CD4-positive, alpha-beta T cell treated with Interleukin-21 for 1 hour (primary cell): ENCODE measurements at places on chromosomes 3 and 15.
A peak's percentile ranks its signal among the peaks of the same experiment; 100 is the strongest.

- DNase-seq: peak; percentile 31
Observed at GRCh38 chr15:40695469-40695890, 506 bp downstream of the RAD51 start.

DNA sequence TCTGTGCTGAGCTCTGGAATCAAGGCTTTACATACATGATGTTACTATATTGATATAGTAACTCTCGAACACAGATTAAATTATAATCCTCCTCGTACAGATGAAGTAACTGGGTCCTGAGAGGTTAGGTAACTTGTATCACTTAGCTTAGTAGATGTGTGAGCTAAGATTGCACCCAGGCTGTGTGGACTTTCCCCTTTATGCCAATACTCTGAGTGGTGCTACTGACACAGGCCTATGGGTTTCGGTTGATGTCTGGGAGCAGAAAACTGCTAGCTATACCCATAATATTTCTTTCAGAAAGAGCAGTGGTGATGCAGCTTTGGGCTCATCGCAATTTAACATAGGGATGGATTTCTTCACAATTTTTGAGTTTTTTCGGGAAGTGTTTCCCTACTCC lies 259.7 kb downstream of the RBMS3 start:
- no peak for DNase-seq

DNA sequence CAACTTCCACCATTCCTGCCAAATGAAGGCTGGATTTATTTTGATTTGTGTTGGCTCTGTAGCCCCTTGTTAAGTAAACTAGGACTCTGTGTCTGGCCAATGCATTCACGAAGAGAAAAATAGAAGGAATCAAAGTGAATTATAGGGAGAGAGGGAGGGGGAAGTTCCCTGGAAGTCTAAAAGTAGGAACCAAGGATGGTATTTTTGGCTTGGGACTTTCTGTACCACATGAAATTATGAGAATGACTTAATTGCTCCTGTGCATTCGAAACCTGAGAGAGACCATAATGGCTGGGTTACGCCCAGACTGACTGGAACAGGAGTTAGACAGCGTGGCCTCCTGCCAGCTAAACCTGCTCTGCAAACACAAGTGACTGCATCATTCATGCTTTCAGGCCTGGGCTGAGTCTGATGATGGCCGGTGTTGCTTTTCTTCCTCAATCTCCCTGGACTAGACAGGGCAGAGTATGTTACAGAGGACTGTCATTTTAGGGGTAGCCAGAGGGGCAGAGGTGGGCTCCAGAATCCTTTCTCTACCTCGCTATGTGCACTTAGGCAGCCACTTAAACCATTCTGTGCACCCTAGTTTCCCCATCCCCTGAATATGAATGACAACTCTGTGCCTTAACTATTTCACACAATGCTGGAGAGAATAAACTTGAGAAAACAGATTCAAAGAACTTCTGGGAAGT lies 58.9 kb downstream of the MYO1E start:
- DNase-seq: no peak

DNA sequence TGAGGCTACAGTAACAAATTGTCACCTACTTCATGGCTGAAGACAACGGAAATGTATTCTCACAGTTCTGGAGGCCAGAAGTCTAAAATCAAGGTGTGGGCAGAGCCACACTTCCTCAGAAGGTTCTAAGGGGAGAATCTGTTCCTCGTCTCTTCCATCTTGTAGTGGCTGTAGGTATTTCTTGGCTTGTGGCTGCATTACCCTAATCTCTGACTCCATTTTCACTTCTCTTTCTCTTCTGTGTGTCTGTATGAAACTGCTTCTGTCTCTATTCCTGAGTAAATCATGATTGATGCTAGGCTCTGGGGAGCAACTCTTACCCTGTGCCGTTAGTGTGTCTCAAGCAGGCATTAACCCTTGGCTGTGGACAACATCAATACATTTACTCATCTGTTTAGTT lies 164.7 kb downstream of the SQOR start:
- DNase-seq: no peak

GRCh38 chr15:75182187-75183131 lies 19.2 kb upstream of the C15orf39 start:
- no peak for DNase-seq

- no peak for DNase-seq
Observed at GRCh38 chr15:62112616-62113593, 46.1 kb downstream of the C2CD4A start.

- DNase-seq: no peak
Observed at GRCh38 chr3:176590722-176591121, 606.6 kb downstream of the TBL1XR1 start.

DNA sequence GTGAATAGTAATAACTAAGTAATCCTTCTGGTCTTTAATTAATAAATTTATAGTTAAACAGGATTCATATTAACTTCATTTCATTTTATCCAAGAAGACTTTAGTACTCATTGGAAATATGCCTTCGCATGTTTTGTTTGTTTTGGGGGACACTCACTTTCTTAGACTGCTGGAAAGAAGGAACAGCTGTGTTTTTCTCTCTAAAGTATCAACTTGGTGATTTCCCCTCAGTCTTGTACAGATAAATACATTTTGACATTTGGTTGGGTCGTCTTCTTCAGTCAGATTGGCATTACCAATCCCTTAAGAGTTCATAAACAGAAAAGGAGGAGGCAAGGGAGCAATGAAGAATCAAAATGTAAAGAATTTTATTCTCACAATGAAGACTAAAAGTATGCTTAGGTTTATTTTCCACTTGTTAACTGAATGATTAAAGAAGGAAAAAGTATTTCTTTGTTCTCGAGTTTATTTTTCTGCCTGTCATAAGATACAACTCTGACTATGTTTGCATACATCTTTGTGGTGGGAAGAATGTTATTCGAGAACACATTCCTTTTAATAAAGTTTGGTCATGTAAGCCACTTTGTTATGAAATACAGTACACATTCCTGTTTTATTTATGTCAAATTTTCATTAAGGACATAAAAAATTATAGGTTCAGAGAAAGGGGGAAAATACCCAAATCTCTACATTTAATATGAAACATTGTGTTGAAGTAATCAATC lies 140.2 kb downstream of the GMNC start:
- no peak for DNase-seq

DNA sequence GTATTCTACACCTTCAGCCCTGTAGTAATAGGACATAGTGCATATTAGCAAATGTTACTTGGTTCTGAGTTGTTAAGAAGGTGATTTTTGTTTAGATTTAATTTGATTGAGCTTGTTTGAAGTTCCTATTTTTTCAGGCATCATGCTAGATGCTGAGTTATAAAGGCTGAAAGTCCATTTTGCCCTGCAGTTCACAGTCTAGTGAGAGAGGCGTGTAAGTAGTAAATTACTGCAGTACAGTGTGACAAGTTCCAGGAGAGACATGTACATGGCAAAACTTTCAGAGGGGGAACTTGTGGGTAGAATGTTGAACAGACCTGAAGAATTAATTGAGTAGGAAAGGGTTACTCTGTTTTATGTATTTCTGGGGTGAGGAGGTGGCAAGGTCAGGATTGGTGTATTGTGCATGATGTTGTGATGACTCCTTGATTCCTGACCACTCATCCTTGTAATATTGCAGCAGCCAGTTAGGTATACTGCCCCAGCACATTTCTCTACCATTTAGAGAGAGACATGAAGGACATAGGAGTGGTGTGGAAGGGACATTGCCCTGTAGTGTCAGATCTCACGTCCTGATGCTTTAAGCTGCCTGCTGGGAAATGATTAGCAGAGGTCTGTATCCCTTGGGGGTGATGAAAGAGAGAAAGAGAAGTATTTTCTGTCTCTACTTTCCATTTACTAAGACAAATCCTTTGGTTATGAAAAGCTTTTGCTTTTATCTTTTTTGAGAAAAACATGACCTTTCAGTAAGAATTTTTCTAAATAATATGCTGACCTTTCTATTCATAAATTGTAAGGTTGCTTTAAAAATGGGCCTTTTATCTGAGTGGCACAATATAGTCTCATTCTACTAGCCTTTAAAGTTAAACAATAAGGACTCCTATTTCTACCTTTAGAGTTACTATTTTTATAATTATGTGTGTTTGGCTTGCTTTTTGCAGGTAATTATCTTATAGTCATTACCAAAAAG lies 16.9 kb downstream of the SACM1L start:
- no peak for DNase-seq

- DNase-seq: no peak
Observed at GRCh38 chr3:101944308-101944707, 95.0 kb downstream of the NFKBIZ start.

DNA sequence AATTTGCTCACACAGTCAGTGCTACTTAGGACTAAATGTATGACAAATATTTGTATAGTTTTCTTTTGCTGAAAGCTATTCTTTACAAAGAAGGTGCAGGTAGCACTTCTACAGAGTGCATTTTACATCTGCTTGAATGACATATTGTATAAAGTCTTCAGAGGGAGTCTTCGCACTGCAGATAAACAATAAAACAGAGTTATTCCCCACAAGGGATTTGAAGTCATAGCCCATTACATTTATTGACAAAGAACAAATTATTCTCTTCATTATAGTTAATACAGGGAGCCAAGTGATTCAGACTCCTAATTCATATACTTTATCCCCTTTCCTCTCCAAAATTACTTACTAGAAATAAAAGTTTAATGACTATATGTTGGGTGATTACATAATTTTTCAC lies 529.7 kb downstream of the EDEM1 start:
- no peak for DNase-seq

DNA sequence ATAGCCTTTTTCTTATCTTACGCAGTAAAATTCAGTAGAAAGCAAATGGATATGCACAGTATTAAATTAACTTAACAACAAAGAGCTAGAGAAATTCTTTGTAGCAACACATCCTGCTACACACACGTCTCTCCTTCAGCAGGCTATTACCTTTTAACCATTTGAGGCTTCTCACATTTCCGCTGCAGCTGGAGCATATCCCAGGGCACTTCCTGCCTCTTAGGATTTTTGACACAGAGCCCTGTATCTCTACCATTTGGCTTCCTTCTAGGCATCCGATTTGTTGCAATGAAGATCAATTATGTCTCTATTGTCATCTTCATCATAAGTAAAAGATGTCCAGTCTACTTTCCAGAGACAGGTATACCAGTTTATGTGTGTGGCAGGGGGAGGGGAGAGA lies 292.4 kb upstream of the CBLB start:
- no peak for DNase-seq

DNA sequence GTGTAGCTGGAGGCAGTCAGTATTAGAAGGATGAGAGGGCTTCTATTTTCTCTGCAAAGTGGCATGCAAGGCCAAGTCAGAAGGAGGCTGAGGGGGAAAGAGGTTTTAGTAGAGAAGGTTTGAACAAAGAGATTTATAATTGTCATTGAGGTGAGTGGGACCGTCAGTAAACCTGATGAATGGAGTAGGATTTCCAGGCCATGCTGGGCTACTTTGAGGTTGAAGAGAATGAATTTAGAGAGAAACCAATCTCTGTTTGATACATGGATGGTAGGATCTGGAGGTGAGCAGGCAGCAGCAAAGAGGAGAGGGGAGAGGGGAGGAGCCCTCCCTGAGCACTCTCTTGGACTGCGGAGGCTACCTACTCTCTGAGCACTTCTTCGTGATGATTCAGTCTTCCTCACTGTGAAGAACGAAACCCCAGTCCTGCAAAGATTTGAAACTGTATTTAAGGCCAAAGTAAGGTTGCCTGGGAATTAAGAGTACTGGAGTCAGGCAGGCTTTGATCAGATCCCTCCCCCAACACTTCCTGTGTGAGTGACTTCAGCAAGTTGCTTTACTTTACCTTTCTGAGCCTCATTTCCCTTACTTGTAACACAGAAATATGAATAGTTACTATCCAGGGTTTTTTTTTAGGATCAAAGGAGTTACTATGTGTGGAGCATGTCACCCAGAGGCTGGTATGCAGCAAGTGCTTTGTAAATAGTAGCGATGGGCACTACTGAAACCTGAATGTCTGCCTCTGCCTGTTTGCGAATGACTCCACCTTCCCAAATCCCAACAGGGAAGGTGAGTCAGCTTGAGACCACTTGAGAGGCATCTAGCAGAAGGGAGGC lies 75.8 kb downstream of the RPL39L start:
- DNase-seq: peak; percentile 25

DNA sequence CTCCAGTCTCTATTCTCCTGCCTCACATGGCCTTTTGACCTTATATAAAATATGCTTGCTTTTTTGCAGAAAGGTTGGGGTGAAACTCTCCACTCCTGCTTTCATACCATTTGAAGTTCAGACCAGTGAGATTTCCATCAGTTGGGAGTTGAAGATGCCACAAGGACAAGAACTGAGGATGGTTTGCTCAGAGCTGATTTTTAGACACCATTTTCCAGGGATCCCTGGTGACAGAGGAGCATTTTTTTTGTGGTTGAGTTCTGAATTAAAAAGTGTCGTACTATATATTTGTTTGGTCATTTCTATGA lies 8.8 kb upstream of the TM4SF1 start:
- DNase-seq: no peak

DNA sequence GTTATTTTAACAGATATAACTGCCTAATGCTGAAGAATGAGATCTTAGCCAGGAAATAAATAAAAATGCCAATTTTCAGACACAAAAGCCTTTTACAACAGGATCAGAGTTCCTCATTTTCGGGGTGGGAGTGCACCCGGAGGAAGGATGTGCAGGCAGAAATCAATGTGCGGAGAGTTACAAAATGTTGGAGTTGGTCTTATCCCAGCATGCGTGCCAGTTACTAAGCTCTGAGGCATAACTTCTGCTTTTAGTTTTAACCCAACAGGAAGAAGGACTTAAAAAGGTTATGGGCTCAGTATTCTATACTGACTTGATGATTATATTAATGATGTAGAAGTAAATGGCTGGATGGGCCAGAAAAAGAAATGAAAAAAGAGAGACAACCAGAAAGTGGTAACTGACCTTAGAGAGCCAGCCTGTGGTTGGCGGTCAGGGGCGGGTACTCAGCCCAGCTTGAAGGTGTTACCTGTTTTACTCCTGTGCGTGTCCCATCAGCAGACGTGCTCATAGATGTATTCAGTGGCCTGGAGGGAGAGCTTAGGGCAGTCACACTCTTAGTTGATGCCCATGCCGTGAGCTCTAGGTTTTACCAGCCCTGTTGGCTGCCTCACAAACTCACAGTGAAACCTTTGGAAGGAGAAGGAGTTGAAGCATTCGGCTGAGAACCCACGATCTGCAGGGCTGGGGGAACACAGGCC lies 164.7 kb downstream of the SV2B start:
- DNase-seq: no peak

GRCh38 chr3:114241262-114241661 lies 3.9 kb upstream of the ZNF80 start:
- DNase-seq: peak; percentile 15

DNA sequence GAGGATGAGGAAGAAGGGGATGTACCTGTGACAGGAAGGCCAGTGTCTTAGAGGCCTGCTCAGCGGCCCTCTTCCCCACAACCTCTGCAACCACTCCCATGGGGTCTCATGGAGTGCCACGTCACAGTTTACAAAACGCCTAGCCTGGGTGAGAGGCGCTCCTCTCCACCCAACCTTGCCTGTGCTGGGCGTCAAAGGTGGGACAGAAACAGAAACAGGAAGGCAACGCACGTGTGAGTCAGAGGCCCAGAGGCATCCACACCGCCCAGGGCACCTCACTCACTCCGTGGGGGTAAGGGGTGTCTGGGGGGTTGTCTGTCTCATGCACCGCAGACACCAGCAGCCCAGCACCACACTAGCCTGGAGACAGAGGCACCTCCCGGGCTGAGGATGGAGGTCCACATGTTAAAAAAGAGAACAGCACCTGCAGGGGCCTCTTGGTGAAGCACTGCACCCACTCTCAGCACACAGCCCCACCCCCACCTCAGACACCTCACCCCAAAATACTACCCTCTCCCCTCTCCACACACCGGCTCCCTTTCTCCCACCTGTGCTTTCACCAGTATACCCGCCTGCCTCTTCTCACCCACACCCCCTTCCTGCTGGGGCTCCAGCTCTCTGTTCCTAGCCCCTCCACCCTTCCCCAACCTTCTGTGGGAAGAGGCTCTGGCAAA lies 4.7 kb upstream of the CALML4 start:
- DNase-seq: peak; percentile 19

- DNase-seq: no peak
Observed at GRCh38 chr3:4251412-4251811, 51.8 kb upstream of the SETMAR start.
